ENCODE measurements at places on chromosomes 7 and 10.

- no peak for DNase-seq
These were observed 289.0 kb downstream of the TNS3 start for GRCh38 chr7:47292832-47293309.

GRCh38 chr7:28125431-28126409 lies 54.9 kb downstream of the JAZF1 start:
- no peak for DNase-seq

GRCh38 chr10:48494073-48494472 lies 110.8 kb downstream of the ARHGAP22 start:
- DNase-seq: no peak

- DNase-seq: no peak
These were observed 75.3 kb upstream of the PPP1R9A start for GRCh38 chr7:94832051-94832450.

DNA sequence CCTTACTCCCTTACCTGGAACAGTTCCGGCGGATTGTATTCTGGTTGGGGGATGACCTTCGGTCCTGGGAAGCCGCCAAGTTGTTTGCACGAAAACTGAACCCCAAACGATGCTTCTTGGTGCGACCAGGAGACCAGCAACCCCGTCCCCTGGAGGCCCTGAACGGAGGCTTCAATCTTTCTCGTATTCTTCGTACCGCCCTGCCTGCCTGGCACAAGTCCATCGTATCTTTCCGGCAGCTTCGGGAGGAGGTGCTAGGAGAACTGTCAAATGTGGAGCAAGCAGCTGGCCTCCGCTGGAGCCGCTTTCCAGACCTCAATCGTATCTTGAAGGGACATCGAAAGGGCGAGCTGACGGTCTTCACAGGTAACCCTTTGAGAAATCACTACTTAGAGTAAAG lies 1.7 kb downstream of the TWNK start:
- DNase-seq: no peak

DNA sequence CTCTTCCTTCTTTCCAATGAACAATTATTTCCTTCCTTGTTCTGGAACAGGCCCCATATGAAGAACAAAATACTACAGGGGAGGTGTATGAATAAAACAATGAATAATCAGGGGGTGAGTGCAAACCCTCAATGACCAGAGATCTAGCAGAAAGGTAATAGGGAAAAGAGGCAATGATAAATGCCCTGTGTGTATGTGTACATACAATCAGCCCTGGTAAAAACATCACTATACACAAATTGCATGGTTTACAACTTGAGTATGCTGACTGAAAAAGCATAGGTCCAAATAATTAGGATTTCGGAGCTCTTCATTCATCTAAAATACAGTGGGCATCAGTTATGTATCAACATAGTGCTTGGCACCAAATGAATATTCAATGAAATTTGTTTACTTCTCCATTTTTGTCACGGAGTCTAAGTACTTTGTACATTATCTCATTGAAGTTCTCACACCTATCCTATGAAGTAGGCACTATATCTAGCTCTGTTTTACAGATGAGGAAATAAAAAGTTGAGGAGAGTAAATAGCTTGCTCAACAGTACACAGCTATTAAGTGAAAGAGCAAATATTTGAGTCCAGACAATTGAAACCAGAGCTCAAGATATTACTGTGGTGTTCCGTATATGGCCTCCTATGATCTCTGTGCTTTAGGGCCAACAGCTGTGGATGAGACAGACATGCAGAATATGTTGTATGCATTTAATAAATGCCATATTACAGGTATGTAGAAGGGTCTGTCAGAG lies 1065.4 kb downstream of the SORCS3 start:
- DNase-seq: no peak

GRCh38 chr7:147413557-147413870 lies 1177.1 kb upstream of the C7orf33 start:
- DNase-seq: no peak

- no peak for DNase-seq
These were observed 85.8 kb downstream of the NRP1 start for GRCh38 chr10:33248638-33249037.

Measured in SK-N-SH (cell line).